ENCODE measurements at places on chromosomes 3 and 15.

DNA sequence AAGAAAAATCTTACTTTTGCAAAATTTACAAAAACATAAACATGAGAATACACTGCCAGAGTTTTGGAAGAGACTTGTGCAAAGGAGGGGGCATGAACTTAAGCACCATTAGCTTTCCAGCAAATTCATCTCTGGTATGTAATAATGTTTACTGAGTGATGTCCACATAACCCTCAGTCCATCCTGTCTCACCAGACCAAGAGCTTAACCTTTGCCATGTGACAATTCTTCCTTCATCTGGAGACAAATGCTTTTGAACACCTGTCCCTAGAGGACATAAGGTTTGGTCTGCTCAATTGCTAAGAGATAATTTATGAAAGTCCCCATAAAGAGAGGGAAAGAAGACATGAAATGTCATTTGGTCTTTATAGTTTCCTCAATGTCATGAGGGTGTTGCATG lies 412.3 kb downstream of the ERC2 start:
- no peak for DNase-seq

DNA sequence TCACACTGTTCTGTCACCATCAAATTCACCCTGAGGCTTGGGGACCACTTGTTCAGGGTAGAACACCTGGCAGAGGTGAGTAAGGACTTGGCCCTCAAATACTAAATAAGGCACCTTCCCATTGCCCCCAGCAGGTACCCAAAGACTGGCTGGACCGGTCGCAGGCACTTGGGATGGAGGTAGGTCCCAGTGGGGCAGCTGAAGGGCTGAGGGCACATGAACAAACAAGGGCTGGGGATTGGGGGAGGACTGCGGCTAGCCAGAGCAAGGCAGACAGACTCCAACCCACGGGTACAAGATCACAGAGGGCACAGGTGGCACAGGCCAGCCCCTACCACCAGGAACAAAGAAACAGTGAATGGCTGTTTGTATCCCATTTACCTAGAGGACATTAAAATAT lies 1.9 kb downstream of the MRPS25 start:
- DNase-seq, result no peak

DNA sequence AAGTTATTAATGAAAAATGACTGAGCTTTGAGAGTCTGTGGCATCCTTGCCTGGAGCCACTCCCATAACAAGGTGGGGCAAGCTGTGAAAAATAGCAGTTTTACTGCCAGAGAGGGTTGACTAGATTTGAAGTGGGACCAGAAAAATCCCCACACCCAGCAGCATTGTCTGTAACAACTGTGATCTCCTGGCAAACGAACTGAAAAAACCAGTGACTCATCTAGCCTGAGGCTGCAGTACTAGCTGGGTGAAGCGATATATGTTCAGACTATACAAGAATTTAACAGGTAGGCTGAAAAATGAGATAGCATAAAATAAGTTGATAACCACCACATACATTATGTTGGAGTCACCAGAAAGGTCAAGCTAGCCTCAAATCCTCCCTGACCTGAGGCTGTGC lies 64.0 kb downstream of the DPH6 start:
- no peak for DNase-seq

DNA sequence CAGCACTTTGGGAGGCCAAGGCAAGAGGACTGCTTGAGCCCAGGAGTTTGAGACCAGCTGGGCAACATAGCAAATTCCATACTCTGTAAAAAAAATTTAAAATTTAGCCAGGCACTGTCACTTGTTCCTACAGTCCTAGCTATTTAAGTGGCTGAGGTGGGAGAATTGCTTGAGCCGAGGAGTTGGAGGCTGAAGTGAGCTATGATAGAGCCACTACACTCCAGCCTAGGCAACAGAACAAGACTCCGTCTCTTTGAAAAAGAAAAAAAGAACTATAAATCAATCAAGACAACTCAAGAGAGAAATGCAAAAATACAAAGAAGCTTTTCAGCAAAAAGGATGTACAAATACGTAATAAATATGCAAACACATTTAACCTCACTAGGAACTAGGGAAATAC lies 78.8 kb downstream of the TJP1 start:
- no peak for DNase-seq

DNA sequence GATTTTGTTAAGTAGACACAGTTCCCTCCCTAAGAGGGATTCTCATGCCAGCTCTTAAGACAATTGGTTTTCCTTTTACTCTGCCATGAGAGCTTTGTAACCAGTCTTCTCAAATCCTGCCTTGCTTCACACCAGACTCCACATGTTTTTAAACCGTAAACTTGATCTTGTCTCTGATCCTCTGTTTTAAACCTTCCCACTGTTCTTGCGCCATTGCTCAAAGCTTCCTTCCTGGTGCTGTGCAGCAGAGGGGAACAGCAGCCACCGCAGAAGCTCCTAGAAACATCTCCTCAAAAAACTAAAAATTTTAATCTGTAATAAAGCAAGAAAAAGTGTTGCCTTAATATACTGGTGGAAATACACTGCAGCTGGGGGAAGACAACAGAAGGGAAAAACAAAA lies 154.5 kb upstream of the SATB1 start:
- DNase-seq, result no peak

- no peak for DNase-seq
Measured at GRCh38 chr3:136209921-136210320, 13.8 kb upstream of the MSL2 start.

- DNase-seq, result no peak
Measured at GRCh38 chr3:174303907-174304560, 555.1 kb upstream of the NAALADL2 start.

- DNase-seq, result no peak
Measured at GRCh38 chr15:57494581-57494980, 97.1 kb upstream of the MYZAP start.

- no peak for DNase-seq
Measured at GRCh38 chr3:58051196-58051595, 43.0 kb downstream of the FLNB start.

- DNase-seq, result no peak
Measured at GRCh38 chr3:129317014-129317771, 38.5 kb downstream of the HMCES start.

DNA sequence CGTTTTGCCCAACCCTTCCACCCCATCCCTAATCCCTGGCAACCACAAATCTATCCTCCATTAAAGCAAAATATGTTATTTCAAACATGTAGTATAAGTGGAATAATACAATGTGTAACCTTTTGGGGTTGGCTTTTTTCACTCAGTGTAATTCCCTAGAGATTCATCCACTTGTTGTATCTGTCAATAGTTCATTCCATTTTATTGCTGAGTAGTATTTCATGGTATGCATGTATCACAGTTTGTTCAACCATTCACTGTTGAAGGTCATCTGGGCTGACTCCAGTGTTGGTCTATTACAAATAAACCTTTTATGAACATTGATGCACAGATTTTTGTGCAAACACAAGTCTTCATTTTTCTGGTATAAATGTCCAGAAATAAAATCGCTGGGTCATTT lies 38.8 kb downstream of the BSN start:
- DNase-seq, result no peak

GRCh38 chr15:88701561-88702095 lies 62.8 kb downstream of the ISG20 start:
- DNase-seq, result peak; percentile 42

GRCh38 chr3:32643816-32644215 lies 41.2 kb upstream of the CNOT10 start:
- no peak for DNase-seq

DNA sequence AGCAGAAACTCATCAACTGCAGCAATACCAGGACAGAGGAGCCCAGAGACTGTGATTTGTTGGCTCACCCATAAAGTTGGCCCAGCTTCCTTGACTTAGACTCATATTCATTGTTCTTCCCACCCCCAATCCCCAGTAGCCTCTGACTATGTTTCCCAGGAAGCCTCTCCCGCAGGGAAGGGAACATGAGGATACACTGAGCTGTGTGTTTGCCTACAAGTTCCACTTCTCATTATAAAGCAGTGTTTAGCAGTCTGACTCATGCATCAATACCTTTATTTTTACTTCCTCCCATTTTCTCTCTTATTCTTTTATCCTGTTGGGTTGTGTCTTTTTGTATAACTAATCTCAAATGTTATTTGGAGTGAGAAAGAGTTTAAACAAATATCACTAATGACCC lies 111.6 kb upstream of the PHLDB2 start:
- DNase-seq, result no peak

Measured in K562 (cell line).